Stimulated activated CD4-positive, alpha-beta T cell treated with anti-CD3 and anti-CD28 coated beads, Interleukin-1b, Interleukin-23, amount 100 ng/mL, for 48 hours (primary cell): ENCODE measurements at places on chromosomes 1 and 21.

DNA sequence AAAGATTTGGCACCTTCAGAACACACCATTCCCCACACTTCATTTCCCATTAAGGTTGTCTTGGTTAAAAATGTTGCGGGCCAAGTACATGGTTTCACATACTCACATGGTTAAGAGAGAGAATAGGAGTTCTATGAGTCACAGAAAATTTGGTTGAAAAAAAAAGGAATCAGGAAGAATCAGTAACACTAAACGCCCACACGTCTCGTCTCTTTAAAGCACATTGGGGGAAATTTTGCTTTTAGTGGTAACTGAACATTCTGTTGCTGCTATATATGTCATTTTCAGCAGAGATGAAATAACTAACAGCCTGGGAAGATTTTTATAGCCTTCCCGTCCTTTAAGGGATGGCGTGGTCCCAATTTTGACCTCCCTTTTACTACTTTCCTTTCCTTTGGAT lies 132.9 kb upstream of the ERG start:
- no peak for DNase-seq

DNA sequence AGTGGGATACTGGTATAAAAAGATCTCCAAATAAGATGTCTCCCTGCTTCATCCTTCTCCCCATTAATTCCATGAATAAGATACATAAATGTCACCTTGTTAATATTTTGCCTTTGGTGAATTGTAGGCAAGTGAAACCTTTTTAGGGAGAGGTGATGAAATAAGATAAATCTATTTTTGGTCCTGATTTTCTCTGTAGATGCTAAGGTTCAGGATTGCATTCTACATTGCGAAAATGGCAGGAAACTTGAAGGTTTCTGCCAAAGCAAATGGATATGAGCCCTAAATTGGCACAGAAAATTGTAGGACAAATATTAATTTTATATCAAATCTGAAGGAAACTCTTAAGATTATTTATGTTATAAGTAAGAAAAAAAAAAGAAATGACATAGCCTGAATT lies 107.1 kb downstream of the PLPPR4 start:
- no peak for DNase-seq

DNA sequence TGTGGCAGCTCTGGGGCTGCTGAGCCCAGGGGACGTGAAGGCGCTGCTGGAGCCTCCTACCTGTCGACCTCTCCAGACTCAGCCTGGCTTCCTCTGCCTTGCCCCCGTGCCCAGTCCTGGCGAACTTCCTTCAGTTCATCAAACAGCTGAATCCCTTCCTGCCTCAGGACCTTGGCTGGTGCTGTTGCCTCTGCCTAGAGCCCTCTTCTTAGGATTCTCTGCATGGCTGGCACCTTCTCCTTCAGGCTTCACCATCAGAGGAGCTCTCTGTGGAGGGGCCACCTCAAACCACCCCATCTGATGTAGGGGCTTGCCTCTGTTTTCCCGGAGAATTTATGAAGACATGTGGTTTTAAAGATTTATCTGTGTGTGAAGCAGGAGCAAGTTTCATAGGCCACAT lies 23.4 kb upstream of the ATF3 start:
- DNase-seq = no peak

DNA sequence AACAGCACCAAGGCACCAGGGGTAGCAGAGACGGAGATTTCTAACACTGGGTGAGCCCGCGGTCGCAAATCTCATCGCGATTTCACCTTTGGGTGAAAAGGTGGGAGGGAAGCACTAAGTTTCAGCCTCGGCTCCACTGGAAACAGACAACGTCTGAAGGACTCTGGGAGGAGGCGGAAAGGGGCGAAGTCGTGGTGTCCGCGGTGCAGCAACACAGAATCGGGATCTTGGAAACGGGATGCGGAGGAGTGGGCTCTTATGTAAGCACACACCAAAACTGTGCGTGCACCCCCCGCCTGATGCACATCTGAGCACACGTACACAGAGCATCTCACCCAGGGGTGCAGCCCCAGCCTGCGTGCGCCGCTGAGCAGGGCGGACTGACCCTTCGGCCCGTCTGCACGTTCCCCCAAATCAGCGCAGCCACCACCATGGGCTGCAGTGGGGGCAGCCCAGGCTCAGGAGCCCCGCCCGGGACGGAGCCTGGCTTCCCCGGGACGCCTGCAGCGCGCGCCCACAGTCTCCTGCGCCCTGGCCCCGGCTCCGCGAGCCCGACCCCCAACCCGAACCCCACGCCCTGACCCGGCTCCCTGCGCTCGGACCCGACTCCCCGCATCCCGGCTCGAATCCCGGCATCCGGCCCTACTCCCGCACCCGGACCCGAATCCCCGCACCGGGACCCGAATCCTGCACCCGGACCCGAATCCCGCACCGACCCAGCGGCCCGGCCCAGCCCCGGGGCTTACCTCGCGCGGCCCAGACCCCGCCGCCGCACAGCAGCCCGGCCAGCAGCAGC lies 670 bp downstream of the CLSTN1 start:
- DNase-seq = no peak

- no peak for DNase-seq
Measured at GRCh38 chr1:114335273-114335672, 175.7 kb downstream of the TRIM33 start.

DNA sequence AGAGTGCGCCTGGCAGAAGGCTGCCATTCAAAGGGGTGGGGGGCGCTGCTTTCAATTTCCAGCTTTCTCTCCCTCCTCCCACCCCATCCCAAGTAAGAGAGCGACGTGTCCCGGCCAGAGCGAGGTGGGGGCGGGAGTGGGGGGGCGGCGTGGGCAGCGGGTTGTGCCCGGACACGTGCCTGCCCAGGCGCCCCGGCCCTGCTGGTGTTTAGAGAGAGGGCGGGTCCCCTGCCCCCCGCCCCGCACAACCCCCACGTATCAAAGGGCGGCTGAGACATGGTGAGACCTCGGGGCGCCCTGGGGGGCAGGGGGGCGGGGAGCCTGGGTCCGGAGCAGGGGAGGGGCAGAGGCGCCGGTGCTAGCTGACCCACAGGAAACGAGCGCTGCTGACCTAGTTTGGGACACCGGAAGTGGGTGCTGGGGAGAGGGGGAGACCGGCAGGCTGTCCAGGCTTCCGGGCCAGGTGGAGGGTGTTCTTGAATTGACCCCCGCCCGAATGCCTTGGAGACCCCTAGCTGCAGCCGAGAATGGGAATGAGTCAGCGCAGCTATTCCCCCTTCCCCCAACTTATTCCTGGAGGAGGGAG lies 1.3 kb downstream of the ZBTB7B start:
- no peak for DNase-seq

DNA sequence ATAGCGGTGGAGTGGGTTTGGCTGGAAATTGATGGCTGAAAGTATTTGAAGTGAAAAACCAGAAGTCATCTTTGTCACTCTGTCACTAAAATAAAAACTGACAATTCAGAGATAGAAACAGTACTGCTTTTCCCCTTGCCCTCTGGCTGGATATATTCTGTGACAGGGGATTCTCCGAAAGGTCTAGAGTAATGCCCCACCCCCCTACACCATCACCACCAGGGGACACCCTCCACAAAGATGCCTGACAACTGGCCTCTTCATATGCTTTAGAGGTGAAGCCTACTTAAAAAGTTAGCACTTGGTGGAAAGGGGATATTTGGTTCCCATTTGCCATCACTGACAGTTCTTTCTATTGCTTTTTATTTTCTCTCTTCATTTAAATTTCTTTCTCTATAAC lies 73.5 kb downstream of the SGIP1 start:
- DNase-seq = no peak

DNA sequence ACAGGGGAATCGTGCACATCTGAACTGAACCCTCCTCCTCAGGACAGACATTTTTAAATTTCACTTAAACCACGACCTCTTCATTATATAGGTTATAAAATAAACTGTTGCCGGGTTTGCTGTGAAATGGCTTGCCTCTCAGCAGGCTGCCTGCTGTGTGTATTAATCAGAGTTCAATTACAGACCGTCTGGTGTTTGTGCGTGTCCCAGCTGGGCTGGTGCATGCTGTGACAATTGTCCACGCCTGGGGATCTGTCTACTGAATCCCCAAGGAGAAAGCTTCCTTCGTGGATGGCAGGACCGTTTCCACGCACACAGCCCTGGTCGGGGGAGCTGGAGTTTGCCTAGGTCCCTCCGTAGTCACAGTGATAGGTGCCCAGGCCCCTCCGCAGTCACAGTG lies 13.4 kb upstream of the AGPAT3 start:
- no peak for DNase-seq

DNA sequence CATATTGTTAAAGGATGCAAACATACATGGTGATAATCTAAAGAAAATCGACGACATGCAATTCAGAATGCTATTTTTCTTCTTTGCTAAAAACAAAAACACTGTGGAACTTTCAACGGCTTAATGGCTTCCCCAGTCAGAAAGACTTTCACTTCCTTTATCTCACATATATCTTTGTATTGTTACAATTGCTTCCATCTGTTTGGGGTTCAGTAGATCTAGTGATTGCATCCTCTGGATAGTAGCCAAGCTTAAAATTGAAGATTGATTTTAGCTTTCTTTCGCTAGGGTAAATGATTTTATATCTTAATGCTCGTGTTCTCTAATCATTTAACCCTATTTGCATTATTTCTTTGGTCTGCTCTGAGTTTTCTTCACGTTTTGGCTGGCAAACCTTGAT lies 31.8 kb upstream of the ADAMTS1 start:
- no peak for DNase-seq

DNA sequence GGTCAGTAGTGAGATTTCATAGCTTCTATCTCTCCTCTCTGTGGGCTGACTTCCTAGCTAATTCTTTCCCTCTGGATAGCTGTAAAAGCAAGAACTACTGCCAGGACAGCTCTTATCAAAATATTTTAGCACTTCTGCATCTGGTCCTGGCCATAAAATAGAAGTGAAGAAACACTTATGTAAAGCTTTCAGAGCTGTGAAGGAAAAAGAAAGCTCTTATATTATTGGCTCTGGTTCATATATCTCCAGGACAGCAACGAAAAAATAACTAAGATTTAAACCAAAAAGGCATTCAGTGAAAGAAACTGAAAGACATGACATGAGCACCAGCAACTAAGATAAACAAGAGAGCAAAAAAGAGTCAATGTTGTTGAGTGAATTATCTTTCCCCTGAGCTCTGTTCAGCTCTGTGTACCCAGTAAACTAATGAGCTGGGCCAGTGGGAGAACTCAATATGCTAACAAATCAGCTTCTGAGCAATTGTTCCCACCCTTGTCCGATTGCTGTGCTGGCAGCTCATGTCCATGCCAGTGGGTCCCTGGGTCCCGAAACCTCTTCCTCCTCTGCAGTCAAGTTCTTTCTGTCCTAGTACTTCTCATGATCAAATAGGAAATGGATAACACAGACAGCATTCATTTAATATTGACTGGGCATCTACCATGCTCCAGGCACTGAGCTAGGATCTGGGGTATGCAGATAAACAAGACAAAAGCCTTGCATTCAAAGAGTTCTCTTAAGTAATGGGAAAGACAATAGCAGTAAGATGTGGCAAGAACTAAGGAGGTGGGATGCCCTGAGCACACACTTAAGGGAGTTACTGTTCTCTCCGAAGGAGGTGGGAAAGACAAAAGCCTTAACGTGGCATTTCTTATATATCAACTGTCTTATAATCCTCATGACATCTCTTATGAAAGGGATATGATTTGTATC lies 45.3 kb upstream of the MAN1A2 start:
- no peak for DNase-seq

DNA sequence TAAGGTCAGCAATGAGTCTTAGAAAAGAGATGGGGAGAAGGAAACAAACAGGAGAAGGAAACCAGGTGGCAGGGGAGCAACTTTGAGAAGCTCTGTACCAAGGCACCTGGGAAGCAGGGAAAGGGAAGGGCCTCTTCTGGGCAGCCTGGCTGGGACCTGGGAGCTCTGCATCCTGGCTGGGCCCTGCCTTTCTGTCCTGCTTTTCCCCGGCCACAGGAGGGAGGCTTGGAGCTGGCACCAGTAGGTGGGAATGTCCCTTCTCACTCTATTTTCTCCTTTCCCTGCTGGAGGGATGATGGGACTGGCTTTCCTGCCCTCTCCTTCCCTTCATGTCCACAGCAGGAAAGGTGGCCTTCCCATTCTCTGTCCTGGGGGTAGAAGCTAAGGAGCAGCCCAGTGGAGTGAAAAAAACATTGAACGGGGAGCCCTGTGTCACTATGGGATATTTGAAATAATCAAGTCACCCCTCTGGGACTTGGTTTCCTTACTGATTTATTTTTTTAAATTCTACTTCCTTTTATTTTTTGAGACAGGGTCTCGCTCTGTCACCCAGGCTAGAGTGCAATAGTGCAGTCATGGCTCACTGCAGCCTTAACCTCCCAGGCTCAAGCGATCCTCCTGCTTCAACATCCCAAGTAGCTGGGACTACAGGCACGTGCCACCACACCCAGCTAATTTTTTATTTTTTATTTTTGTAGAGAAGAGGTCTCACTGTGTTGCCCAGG lies 5.1 kb upstream of the NES start:
- DNase-seq = no peak

GRCh38 chr1:3292051-3292722 lies 162.3 kb upstream of the ARHGEF16 start:
- no peak for DNase-seq

GRCh38 chr1:248189026-248189425 lies 8.0 kb upstream of the OR2M3 start:
- no peak for DNase-seq

GRCh38 chr1:5765997-5766913 lies 226.0 kb downstream of the NPHP4 start:
- DNase-seq = no peak

- no peak for DNase-seq
Measured at GRCh38 chr1:77817368-77818209, 38.1 kb downstream of the MIGA1 start.

GRCh38 chr1:181514298-181515290 lies 31.3 kb downstream of the CACNA1E start:
- no peak for DNase-seq

- DNase-seq = peak; percentile 54
Measured at GRCh38 chr1:45359882-45360513, 19.8 kb upstream of the MUTYH start.

DNA sequence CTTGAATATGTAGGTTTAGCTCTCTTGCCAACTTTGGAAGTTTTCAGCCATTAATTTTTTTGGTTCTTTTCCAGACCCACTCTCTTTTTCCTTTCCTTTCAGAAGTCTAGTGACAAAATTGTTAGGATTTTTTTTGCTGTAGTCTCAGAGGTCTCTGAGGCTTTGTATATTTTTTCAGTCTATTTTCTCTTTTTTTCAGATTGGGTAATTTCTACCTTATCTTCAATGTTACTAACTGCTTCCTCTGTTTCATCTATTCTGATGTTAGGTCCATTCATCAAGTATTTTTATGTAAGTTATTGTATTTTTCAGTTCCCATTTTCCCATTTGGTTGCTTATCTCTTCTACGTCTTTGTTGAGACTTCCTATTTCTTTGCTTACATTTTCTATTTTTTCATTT lies 15.7 kb downstream of the RGS2 start:
- DNase-seq = no peak
